GM03348 (cell line): ENCODE measurements at places on chromosomes 12 and 14.
A peak's percentile ranks its signal among the peaks of the same experiment; 100 is the strongest.

- DNase-seq: peak; percentile 39
These were observed 656 bp downstream of the RAB21 start for GRCh38 chr12:71755146-71755892.

DNA sequence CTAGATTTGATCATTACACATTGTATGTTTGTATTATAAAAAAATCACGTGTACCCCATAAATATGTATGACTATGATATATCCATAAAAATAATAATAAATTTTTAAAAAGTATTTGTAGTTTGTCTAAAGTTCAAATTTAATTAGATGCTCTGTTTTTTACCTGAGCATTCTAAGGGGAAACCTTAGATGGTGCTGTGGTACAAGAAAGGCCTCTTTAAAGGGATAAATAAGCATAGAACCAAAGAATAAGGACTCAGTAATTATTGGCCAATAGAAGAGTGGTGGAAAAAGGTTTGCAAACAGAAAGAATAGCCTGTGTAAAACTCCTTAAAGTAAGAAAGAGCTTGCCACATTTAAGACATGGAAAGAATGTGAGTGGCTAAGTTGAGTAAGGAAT, 580.1 kb upstream of the SEL1L start:
- DNase-seq: no peak

DNA sequence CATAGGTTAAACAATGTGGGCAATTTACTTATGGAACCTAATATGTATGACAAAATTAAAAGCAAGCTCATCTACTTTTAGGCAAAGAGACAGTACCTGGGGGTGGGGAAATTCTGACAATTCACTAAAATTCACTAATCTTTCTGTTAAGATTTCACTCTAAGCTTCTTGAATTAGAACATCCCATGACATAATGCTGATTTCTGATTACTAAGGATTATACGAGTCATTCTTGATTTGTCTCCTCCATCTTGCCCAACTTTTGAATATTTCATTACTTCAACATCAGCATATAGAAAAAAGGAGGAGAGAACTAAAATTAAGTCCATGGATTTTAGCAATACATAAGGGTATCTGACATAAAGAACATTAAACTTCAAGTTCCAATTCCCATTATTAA, 2.4 kb downstream of the CEP83 start:
- DNase-seq: no peak

DNA sequence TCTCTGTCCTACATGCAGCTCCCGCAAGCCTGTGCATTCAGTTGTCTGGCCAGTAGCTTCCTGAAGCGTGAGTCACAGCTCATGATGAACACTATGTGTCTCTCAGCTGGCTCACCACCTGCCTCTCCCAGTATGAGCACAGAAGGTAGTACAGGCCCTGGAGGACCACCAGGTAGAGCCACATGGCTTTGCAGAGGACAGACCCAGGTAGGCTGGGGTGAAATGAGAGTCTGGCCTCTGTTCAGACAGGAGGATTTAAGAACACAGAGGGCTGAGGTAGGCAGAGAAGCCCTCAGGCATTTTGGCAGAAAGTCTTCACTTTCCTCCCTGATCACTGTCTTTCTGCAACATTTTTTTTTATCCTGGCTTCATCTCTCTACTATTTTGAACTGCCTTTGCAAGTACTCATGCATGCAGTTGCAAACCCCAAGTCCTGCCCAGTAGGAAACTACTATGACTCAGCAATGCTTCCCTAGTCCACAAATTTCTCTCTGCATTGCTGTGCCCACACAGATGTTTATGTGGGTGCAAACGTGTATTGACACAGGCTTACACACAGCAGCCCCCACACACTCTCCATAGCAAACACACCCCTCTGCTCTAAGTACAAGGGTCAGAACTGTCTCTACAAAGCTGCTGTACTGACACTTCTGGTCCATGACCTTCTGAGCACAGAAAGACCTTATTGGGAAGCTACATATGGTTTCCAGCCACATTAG, 7.2 kb upstream of the SDR9C7 start:
- DNase-seq: peak; percentile 65

DNA sequence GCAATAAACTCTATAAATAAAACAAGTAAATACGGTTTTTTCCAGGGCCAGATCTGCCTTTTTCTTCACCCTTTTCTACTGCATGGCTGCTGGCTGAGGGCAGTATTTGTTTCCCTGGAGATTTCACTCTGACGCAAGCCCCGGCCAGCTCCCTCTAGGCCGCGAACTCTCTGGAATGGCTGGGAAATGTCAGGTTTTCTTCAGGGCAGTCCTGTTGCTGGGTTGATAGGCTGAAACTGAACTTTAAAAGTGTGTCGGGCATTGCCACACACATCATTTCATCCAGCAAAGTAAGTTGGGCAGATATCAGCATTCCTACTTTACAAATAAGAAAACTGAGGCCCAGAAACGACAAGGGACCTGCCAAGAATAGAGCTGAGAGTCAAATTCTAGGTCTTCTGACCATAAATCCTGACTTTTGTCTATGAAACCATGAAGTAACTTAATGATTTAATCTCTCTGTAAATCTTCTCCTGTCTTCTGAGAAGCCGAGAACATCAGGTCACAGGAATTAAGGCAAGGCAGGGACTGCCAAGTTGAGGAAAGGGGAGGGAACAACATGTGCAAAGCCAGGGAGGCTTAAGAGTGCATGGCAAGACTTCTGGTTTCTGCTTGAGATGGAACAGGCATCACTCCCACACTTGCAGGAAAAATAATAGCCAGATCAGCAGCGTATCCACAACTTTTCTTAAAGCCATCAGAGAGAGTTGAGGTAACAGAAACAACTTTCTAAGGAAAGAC, 205.0 kb upstream of the CCDC196 start:
- DNase-seq: peak; percentile 15

DNA sequence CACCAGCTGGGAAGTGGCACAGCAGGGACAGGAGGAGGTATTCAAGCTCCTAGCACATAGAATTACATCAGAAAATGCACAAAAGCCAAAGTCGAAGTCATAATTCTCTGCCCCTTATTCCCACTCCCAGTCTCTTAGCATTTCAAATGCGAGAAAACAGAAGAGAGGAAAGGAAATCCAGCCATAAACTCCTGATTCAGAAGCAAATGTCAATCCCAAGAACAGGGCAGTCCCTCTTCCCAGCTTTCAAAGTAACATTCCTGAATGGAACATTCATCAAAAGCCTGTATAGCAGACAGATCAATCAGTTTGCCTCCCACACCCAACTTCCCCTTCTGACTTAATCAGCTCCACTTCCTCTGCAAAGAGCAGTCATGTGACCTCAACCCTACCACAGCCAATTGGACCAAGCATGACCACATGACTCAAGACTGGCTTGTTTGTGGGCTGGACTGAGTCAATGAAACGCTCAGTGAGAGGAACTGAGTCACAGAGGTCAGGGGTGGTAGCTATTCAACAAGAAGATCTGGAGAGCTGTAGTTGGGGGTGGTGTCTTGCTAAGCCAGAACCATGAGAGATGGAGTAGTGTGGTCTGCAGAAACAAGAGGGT, 41.4 kb upstream of the TUNAR start:
- no peak for DNase-seq

GRCh38 chr12:51265024-51265423, 5.2 kb downstream of the SMAGP start:
- DNase-seq: no peak

GRCh38 chr14:76773956-76774820, 12.9 kb downstream of the VASH1 start:
- DNase-seq: no peak

GRCh38 chr12:83859021-83859420, 1053.6 kb downstream of the SLC6A15 start:
- DNase-seq: no peak

DNA sequence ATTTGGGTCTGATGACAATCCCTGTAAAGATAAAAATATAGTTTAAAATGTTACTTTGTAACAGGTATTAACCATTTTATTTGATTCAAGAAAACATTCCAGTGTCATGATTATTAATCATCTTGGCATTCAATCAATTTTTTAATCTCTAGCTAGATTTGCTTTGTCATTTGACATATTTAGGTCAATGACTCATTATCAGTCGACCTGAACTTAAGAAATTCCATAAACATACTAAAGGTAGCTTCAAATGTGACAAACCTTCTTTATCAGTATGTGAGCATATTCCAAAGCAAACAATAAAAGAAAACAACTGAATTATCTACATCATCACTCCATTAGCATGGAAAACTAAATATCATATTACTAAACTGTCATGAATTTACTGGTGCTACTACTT, 50.8 kb upstream of the CDKL1 start:
- DNase-seq: no peak

- DNase-seq: no peak
These were observed 56.1 kb downstream of the CDC42BPB start for GRCh38 chr14:103001226-103001625.

DNA sequence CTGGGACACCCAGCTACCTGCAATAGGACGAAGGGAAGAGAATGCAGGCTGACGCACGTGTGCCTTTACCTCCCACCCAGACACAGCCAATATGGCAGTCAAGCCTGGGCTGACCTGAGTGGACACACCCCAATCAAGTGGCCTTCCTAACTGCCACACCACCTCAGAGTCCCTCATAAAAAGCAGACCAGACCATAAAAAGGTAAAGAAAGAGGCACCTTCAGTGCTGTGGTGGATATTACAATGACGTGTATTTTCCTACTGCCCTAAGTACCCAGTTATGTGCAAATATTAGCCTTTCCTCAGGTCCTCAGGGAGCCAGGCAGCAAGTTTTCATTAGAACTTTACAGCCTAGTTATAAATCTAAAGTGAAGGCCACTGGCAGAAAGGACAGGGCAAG, 75.8 kb downstream of the KCNK10 start:
- DNase-seq: no peak

DNA sequence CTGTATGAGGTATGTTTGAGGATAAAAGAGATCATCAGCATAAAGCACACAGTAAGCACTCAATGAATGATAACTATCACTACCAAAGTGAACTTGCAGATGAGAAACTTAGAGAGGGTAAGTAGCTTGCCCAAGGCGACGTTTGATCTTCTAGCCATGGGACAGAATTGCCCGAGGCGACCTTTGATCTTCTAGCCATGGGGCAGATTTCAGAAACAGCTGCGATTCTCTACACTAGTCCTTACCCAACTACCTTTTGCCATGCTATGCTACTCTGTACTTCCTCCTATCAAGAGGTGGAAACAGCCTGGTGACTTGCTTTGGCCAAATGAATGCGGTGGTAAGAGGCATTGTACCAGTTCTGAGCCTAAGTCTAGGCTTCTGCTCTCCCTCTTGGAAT, 23.7 kb upstream of the NT5DC3 start:
- DNase-seq: no peak

DNA sequence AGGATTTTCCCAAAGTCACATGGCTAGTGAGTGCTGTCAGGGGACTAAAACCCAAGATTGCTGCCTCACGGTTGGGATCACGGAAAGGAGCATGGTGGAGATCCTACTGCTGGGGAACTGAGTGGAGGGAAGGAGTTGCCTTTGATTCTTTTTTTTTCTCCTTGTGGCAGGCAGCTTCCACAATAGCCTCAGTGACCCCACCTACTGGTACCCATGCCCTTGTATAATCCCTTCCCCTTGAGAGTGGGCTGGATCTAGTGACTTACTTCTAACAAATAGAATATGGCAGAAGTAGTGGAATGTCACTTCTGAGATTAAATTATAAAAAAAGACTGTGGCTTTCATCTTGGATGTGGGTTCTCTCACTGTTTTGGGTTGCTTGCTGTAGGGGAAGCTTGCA, 135.7 kb downstream of the DICER1 start:
- DNase-seq: no peak

GRCh38 chr12:113154351-113154973, 4.9 kb downstream of the CFAP73 start:
- DNase-seq: no peak

- DNase-seq: no peak
These were observed 1.8 kb upstream of the GNS start for GRCh38 chr12:64760808-64761573.

- DNase-seq: no peak
These were observed 61.6 kb downstream of the PPP2R5C start for GRCh38 chr14:101823066-101823465.

DNA sequence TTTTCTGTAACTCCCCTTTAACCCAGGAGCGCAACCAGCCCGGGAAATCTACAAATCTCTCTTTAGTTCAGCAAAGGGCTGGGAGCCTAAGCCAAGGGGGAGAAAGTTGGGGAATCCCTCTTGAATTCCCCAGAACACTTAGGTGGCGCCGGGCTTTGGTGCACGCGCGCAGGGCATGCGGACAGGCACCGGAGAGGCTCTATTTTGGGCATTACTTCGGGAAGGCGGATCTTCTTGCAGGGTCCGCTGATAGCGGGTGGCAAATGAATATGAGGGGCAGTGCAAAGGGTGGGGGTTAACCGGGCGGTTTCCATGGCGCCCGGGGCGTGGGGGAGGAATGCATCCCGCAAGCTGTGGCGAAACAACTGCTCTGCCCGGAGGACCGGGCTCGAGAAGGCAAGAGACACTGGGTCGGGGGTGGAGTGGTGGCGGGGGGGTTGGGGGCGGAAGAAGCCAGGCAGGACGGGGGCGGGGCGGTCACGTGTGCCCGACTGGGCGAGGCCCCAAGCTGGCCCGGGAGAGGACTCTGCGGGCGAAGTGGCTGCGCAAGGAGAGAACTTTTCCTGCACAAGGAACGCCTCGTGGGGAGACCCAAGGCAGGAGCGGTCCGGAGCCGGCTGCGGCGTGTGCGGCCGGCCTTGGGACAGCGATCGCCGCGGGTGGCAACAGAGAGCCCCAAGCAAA, at the start of gene FLVCR2:
Gene FLVCR2, plus strand, starts transcription at position 519 of the 684 bp plus-strand sequence. CDS start 353 bp downstream, outside the sequence.
- DNase-seq: peak; percentile 91

- peak; percentile 17 for DNase-seq
These were observed 28.6 kb downstream of the PYM1 start for GRCh38 chr12:55899082-55899481.

- DNase-seq: no peak
These were observed 94.4 kb downstream of the AVPR1A start for GRCh38 chr12:63056649-63057048.

- peak; percentile 69 for DNase-seq
These were observed 1.6 kb downstream of the CRIP2 start for GRCh38 chr14:105476097-105476830.

GRCh38 chr12:110677982-110678381, 10.9 kb downstream of the HVCN1 start:
- no peak for DNase-seq

DNA sequence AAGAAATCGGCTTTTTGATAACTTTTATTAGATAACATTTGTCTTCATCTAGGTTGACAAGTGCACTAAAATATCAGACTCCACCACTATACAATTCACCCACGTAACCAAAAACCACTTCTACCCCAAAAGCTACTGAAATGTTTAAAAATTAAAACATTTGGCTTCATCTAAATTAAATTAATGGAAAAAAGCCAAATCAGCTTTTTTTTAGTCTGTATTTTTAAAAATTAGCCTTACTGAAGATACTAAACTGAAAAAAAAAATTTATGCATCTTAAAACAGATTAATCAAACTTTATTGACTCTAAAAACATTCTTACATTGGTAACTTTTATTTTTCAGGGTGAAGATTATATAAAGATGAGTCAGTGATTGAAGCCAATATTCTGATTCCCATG, 30.0 kb downstream of the CREBL2 start:
- no peak for DNase-seq

- DNase-seq: no peak
These were observed 58.3 kb downstream of the CEP83 start for GRCh38 chr12:94401326-94401725.

GRCh38 chr14:55794655-55795595, 214.9 kb downstream of the KTN1 start:
- no peak for DNase-seq
